ENCODE measurements at places on chromosomes 5 and 9.

DNA sequence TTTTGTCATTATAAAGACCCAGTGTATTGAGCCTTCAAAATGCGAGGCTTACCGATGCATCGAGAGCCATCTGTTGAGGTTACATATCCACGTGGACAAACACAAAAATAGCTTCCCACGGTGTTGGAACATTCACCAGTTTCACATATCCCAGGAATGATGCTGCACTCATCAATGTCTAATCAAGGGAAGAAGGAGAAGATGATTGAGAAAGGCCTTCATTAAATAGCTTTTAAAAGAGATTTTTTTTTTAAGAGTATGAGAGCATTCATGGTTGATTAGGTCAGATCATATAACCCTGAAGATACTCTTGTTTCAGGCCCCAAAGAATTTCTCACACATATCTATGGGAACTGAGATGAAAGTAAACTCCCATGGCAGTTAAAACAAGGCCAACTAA lies 129.4 kb downstream of the FBN2 start:
- DNase-seq = no peak

GRCh38 chr5:88682881-88683361 lies 200.1 kb downstream of the MEF2C start:
- DNase-seq = no peak

GRCh38 chr9:94675008-94675881 lies 35.9 kb upstream of the FBP1 start:
- DNase-seq = no peak

GRCh38 chr5:75706016-75706415 lies 11.2 kb downstream of the POC5 start:
- DNase-seq = no peak

- no peak for DNase-seq
These were observed 754.7 kb downstream of the DTWD2 start for GRCh38 chr5:118233606-118234005.

GRCh38 chr9:134373269-134373668 lies 47.0 kb downstream of the RXRA start:
- DNase-seq = no peak

GRCh38 chr9:123933440-123934212 lies 3.7 kb upstream of the DENND1A start:
- no peak for DNase-seq

DNA sequence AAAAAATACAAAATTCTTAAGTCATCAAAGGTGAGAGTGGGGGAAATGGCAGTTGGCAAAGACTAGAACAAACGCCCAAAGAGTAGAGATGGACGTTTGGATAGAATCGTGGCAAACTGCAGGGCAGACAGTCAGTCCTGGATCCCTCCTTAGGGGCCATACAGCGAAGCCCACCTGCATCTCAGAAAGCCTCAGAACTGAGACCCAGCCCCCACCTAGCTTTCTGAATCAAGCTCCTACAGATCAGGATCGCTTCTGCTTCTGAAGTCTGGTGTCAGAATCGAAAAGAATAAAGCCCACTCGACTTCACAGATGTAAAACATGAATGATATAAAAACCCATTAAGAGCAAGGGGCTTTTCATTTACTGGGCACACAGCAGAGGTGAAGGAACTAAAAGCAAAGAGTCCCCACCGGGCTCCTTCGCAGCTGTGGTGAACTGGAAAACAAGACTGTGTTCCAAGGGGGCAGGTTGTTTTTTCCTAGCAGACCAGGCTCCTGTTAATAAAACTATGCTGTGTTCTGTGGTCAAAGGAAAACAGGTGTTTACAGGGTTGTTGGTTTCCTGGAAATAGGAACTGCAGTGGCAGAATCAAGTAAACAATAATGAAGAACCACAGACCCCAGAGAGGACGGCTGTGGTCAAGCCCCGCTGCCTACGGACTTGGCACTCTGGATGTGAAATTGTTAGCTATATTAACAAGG lies 91.8 kb downstream of the TLE1 start:
- DNase-seq = no peak

DNA sequence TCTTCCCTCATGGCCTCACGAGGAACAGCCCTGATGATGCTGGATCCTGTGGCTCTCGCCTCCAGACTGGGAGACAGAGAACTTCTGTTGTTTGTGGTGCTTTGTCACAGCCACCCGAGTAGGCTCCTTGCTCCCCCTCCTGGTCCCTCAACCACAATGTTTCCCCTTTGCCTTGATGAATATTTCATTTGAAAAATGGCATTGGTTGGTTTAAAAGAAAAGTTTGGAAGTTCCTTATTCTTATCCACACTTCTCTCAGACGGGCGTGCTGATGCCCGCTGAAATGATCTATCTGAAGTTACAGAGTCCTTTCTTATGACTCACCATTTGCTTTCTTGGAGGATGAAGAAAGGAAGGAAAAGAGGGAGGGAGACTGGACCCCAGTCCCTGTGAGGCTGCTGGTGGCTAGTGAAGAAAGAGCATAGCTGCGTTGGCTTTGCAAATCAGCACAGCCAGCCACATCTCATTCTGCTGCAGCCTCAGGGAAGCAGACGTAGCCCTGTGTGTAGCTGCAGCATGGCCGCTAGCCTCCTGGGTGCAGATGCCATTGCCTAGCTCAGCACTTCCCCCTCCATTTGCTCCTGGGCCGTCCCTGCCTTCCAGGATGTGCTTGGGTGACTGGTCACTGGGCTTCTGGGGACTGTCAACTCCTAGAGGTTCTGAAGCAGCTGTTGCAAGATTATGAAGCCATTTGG lies 185.9 kb downstream of the ERCC6L2 start:
- DNase-seq = no peak

DNA sequence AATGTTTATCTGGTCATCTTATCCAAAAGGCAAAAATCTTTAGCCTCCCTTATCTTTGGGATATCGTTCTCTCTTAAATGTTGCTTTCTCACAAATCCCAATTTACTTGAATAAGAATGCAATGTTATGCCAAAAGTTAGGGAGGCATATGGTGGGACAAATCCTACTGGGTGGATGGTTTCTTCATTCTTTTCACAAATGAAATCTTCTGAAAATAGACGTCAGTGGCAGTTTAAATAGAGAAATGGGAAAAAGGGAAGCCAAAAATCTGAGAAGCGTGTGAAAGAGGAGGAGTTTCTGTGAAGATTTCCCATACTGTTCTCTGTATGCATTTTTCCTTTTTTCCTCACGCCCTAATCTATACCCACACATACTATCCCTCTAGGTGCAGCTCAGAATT lies 2.5 kb upstream of the PCDHAC1 start:
- DNase-seq = no peak
